Cortex of kidney (tissue), 1 donor: ENCODE measurements at places on chromosomes 5 and 9.

- DNase-seq: no peak
Measured at GRCh38 chr5:11329679-11330078, 568.6 kb upstream of the DAP start.

DNA sequence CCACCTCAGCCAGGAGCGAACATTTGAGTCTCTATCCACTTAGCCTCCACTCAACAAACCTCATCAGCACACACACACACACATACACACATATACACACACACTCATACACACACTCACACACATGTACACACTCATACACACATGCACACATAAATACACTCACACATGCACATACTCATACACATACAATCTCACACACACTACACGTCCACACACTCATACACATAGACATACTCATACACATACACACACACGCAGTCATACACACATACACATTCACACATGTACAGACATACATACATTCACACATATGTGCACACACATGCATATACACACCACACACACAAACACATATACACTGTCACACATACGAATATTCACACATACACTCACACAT lies 208.2 kb downstream of the AGTPBP1 start:
- no peak for DNase-seq

DNA sequence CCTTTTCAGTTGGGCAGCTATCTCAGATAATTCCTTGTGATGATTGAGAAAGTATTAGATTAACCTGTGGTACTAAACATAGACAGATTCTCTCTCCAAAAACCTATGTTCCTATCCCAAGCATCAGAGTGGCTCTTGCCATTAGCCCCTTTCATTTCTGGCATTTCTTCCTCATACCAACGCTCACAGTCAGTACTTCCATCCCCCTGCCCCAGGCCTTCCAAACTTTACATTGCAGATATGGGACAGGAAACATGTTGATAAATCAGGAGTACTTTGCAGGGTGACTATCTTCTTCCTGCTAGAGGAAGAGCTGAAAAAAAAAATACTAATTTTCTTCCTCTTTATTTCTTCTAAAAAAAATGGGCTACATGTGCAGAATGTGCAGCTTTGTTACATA lies 442.6 kb upstream of the RGMB start:
- no peak for DNase-seq

GRCh38 chr5:102222772-102223171 lies 73.3 kb downstream of the SLCO4C1 start:
- DNase-seq: no peak

DNA sequence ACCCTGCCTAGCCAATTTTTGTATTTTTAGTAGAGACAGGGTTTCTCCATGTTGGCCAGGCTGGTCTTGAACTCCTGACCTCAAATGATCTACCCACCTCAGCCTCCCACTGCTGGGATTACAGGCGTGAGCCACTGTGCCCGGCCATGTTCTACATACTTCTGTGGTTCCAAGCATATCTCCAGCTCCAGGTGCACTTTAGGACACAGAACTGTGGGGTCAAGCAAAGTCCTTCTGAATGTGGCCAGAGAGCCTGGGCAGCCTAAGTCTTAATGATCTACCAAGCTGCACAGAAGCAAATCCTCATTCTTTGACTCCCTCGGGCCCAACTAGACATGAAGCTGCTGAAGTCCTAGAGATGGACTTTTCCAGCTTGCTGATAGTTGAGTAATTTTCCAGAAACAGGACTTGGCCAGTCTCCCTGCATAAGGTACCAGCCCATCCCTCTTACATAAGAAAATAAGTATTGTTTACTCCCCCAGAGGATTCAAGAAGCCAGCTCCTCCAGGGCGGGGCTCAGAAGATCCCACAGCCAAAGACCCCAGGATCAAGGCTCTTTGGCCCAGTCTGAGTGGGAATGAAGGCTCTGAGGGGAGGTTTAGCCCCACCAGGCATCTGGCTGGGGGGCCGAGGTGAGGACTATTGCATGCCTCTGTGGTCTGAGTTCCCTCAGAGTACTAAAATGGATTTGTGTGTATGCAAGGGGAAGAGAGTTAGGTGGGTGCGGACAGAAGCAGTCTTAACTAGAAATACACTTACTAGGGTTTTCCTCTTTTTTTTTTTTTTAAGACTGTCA lies 8.7 kb downstream of the CLTB start:
- no peak for DNase-seq

GRCh38 chr5:41876678-41877077 lies 6.5 kb upstream of the OXCT1 start:
- DNase-seq: no peak

DNA sequence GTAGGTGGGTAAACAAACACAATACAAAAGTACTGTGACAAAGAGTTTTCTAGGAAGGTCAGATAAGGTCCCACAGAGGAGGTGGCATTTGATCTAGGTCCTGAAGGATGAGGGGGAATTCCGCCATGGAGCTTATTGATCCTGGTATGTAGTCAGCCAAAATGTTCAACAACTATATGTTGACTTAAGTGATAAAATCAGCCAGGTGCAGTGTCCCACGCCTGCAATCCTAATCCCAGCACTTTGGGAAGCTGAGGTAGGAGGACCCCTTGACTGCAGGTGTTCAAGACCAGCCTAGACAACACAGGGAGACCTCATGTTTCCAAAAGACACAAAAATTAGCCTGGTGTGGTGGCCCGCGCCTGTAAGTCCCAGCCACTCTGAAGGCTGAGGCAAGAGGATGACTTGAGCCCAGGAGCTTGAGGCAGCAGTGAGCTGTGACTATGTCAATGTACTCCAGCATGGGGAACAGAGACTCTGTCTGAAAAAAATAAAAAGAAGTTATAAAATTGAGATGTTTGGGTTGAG lies 46.4 kb upstream of the PLIN2 start:
- no peak for DNase-seq

GRCh38 chr5:178361657-178362445 lies 129.2 kb upstream of the PHYKPL start:
- no peak for DNase-seq

DNA sequence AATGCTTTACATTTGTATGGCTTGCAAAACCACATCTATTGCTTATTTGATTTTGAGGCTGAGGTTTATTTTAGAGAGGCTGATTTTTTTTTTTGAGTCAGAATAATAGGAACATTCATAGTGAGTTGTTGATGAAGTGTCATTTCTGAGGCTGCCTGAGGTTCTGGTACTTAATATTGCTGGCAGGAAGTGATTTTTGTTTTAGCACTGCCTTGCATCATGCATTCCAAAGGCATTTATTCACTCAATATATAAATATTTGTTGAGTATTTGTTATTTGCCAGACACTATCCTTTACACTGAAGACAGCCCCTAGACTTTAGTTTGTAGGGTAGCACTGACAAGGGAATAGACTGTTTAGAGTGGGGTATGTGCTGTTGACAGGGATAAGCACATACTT lies 2.7 kb downstream of the RNF20 start:
- DNase-seq: no peak

DNA sequence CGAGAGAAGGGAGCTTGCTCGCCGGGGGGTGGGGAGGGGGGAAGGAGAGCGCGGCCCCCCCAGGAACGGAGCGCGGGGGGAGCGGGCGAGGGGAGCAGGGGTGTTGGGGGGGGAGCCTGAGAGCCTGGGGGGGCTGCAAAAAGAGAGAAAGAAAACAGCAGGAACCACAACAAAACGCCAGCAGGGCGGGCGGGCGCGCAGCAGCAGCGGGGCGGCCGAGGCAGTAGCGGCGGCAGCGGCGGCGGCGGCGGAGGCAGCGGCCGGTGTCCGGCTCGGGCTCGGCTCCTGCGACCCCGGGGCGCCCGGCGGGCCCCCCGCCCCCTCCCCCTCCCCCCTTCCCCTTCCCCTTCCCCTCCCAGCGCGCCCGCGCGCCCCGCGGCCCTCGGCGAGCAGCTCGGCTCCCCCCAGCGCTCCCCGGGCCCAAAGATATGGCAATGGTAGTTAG lies 1.6 kb downstream of the NR2F1 start:
- DNase-seq: no peak

- no peak for DNase-seq
Measured at GRCh38 chr9:136589766-136590763, 44.2 kb upstream of the NOTCH1 start.

DNA sequence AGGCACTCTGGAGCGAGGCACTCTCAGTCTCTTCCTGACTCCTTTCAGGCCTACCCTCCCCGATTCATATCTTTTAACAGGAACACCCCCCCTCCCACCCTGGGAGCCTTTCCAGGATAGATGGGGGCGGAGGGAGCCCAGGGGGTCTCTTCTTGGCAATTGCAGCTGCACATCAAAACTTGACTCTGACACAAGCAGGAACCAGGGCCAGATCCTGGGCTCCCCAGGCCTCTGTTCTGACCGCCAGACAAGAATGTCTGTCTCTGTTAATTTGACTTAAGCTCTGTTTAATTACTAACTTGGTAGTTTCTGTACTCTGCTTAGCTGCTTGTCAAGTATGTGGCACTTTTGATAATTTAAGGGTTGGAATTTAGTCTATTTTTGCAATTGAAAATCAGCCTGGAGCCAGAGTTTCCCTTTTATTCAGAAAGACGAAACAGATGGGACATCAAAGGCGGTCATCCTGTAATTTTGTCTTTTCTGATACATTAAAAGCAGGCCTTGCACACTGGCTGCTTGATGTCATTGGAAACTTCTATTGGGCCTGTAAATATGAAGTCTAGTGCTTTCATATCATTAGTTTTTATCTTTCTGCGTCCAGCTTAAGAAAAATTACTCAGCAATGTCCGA lies 43.3 kb downstream of the ACTL7B start:
- DNase-seq: no peak

GRCh38 chr5:128674837-128675446 lies 136.9 kb upstream of the FBN2 start:
- no peak for DNase-seq

GRCh38 chr9:15578714-15579113 lies 25.9 kb downstream of the CCDC171 start:
- DNase-seq: no peak

DNA sequence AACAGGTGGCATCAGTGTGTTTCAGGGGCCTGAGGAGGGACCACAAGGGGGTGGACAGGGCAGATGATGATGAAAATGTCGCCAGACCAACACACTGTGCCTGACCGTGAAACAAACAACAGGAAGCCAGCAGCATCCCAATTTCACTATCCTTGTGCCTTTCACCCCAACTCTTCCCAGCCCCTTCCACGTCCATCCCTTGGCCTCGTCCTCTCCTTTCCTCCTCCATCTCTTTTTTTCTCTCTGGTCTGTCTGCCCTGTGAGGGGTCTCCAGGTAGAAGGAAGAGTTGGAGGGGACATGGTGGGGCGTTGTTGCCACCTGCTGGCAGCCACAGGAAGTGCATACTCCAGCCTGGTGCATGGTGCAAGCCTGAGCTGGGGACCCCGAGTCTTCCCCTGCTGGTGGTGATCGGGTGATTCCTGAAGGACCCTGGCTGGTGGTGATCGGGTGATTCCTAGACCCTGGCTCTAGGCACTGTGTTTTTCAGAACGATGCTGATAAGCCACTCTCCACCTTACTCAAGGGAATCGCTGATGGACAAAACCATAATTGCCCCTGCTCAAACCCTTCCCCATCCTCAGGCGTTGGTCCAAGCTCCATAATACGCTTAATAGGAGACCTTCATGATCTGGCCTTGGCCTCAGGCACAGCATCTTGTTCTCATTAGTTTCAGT lies 21.7 kb upstream of the NSD1 start:
- DNase-seq: no peak

- no peak for DNase-seq
Measured at GRCh38 chr9:137044037-137044436, 1.9 kb downstream of the NPDC1 start.

DNA sequence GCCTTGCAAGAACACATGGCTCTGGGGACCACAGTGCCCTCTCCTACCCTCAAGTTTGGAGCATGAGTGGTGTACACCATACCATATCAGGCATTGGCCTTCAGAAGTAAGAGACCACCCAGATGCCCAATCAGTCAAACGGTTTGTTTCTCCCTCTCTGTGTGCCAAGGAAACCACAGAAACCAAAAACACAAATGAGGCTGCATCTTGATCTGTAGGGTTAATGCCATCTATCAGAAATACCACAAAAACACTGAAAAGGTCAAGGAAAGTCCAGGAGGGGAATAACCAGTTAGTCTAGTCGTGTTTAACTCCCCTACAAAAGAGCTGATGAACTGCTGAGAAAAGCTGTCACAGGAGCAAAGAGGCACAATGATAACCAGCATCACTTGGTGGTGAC lies 78.4 kb downstream of the INSYN2B start:
- no peak for DNase-seq

GRCh38 chr5:88552426-88552825 lies 283.8 kb upstream of the TMEM161B start:
- DNase-seq: no peak

DNA sequence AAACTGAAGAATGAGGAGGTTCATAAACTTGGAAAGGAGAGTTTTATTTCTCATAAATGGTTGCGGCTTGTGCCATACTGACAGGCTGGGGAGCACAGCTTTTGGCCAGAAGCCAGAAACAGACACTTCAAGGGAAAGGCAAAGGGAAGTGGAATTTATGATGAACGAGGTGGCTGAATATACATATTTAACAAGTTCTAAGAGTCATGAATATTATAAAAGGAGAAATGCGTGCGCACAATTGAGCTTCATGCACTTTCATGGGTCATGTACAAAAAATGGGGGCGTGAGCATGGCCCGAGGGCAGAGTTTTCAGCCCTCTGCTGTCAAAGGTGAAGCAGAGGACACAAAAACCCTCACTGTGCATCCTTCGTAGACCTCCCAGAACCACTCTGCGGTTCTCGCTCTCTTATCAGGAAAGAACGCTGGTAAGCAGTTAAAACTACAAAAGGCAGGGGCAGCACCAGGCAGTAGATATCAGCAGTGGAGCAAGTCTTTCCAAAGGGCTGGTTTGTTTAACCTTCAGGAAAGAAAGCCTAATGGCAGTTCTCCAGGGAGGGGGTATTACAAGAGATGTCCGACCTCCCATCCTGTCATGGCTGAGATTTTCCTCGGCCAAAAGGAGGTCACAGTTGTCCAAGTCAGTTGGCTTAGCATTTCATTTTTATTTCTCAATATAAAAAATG lies 29.0 kb downstream of the AUH start:
- no peak for DNase-seq

DNA sequence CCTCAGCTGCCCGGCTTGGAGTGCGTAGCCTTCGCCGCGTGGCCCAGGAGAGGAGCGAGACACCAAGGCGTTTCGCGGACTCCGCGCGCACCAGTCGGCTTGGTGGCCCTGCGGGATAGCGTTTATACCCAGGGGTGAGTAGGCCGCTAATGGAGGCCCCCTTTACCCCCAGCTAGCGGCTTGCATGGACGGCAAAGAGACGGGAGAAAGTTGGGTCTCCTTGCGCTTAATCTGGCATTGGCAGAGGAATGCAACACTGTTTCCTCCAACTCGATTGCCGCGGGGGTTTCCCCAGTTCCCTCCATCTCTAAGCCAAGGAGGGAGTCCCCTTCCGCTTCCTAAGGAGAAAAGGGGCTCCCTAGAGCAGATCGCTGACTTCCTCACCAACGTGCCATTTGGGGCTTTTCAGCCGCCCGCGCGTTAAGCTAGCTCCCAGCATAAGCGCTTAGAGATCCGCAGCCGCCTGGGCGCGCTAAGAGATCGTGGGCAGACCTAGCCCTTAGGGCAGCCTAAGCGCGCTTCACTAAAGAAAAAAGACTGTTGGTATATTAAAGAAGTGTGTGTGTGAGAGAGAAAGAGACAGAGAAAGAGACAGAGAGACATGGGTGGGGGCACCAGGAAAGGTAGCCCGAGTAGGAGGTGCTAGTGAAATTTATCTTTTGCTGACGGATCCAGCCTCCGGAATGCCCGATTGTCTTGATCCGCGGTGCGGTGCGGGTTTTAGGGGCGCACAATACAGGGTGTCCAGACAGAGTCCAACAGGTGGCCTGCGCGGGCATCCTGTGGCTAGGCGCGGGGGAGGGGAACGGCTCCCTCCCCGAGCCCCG lies 597.9 kb upstream of the SGCD start:
- DNase-seq: no peak
